CD8-positive, alpha-beta memory T cell (primary cell): ENCODE measurements at places on chromosomes 6 and 20.

DNA sequence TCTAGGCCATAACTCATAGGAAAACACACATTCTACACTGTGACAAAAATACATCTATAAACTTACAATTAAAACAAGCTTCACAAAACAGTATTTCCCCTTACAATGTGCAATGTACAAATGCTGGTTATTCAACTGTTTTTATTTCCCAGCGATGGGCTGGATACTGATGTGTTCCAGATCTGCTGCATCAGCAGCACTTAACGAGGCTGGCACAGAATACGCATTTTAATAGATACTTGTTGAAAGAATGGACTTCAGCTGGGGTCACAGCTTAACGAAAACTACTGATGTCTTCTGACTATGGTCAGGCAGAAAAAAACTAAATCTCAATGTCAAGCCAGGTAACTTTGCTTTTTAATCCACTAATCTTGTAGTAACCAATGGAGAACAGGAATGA, 70.9 kb downstream of the B4GALT5 start:
- no peak for DNase-seq

DNA sequence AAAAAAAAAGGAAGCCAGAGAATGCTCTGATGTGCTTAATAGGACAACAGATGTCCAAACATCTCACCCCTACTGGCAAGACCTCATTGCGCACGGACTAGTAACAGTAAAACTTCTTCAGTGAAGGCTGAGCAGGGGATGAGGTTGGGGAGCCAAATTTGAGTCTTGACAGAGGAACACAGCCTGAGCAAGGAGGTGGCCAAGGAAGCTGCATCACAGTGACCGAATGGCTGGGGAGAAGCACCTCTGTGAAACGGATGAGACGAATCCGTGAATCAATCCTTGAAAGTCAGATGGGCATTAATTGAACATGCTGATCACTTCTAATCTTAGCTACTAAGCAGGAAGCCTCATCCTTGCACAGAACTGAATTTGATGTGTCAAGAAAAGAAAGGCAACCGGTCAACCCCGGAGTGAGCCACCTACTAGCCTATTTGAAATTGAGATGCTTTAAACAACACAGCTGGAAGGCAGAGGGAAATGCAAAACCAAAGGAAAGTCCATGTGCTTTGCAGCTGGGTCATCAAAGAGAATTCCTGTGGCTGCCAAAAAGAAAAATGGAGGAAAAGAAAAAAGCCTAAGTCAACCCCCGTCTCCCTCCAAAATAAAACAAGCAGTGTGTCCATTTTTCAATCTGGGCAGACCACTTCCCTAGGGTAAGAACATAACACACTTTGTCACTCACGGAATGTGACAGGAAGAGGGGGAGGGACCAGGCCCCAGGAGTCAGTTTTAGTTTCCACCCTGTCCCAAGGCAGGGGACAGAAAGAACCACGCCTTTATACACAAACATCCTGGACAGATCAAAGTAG, 29.5 kb downstream of the PXDC1 start:
- DNase-seq, result no peak

DNA sequence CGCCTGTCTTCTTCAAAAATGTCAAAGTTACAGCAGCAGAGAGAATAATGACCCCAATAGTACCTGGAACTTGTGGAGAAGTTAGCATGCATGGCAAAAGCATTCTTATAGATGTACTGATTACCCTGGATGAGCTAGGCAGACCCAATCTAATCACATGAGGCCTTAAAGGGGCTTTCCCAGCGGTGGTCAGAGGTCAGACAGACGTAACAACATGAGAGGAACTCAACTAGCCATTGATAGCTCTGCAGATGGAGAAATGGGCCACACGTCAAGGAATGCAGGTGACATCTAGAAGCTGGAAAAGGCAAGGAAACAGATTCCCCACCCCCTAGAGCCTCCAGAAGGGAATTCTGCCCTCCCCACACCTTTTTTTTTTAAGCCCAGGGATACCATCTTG, 156.8 kb upstream of the ARID1B start:
- DNase-seq, result no peak

DNA sequence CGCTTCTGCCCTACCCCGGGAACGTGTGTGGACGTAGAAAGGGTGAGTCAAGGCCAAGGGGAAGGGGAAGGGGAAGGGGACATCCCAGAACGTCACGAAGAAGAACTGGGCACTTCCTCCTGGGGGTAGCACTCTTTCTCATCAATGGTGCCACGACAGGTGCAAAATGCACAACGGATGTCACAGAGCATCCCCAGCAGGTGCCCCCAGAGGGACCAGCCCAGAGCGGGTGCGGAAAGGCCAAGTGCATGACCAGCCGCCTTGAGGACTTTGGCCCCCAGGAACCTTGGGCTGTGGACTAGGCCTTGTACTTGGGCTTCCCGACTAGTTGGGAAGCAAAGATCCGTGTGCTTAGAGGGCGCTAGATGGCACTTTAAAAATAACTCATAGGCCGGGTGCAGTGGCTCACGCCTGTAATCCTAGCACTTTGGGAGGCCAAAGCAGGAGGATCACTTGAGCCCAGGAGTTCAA, 12.1 kb upstream of the SRC start:
- DNase-seq, result no peak

GRCh38 chr20:51811514-51812128, 9.3 kb upstream of the SALL4 start:
- DNase-seq, result no peak

DNA sequence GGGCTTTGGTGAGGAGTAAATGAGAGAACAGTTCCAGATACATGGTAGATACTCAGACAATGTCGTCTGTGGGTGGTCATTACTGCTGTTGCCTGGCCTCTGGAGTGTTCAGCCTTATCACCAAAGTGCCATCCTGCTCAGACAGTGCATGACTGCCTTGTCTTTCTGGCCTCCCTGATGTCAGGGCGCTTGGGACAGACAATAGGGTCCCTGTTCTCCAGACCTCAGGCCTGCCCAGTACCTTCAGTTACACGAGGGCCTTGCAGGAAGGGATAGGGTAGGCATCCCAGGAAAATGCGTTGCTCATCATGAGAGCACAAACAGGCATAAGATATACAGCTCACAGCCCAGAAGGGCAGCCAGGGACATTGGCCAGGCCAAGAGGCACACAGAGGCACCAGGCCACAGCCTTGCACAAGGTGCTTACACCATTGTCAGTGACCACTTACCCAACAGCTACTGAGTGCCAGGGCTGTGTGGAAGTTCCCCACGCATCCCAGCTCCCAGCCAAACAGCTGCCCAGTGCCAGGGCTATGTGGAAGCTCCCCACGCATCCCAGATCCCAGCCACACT, 27.4 kb downstream of the BPIFB1 start:
- DNase-seq, result no peak

- no peak for DNase-seq
Measured at GRCh38 chr6:165717732-165718465, 54.9 kb upstream of the PDE10A start.

DNA sequence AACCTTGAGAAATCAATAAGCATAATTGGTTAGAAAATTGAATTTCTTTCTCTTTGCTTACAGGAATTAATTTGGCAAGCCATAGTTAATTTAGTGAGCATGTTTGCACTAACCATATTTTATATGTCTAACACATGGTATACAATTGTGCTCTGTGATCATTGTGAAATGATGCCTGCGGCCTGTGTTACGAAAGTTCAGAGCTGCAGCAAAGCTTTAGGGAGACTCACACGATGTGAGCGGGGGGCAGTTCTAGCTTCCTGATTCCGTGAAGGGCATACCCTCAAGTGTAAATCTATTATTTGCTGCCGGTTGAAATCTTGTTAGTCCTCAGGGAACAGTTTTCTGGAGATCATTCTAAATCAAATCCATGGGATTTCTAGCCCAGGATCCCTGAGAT, 25.5 kb upstream of the ADTRP start:
- no peak for DNase-seq

DNA sequence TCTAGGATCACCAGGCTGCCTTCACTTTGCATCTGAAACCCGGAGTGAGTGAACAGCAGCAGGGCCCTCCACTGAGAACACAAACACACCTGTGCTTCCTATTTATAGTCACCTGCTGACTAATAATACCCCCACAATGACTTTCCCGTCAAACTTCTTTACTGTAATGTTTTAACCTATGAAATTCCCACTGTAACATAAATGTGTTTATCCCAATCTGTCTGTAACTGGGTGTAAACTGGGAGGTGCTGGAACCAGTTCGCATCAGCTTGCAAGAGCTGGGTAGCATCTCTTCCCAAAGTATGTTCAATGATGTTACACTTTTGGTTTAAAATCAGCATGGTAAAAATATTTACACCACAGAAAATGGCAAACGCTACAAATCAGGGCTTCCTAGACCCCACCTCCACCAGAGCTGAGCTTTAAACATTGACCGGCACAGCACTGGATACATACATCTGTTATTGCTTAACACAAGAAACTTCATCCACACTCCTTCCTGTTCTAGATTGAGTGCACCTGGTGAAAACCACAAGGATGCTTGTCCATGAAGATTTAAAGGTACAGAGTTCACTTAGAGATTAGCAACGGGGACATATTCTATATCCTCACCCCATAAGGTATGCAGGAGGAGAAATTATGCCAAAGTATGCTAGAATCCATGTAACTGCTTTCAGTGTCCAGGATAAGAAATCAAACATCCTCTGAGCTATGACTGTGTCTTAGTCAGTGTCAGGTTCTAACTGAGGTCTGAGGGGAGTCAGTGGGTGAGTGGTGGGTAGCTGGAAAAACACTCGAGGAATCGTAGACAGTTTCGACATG, 79.0 kb downstream of the ALDH8A1 start:
- DNase-seq, result no peak

DNA sequence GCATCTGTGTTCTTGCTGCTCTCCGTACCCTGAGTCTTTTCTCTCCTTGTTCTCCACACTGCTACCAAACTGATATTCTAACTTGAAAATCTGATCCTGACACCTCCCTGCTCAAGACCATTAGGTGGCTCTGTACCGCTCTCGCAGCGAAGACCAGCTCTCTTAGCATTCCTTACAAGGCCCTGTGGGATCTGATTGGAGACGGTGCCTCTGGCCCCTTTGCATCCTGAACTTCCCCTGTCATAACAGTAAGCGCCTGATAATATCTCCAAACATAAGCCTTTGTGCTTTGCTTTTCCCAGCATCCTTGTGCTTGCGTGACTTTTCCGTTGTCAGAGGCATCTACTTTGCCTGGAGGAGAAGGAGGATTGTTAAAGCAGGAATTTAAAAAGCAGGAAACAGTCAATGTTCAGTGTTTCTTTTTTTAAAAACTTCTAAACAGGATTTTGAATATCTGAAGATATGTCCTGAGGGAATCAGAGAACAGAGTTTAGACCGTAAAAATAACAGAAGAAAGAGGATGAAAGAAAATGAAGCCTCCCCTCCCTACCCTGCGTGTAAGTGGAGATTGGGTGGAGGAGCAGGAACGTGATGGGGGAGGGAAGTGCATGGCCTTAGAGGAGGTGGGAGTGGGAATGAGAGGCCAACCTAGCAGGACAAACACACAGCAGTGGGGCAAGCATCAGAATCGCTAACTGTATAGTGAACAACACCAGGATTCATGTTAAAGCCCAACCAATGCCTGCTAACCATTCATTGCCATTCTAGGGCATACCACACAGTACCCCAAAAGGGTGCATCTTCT, 89.2 kb upstream of the STMND1 start:
- no peak for DNase-seq

DNA sequence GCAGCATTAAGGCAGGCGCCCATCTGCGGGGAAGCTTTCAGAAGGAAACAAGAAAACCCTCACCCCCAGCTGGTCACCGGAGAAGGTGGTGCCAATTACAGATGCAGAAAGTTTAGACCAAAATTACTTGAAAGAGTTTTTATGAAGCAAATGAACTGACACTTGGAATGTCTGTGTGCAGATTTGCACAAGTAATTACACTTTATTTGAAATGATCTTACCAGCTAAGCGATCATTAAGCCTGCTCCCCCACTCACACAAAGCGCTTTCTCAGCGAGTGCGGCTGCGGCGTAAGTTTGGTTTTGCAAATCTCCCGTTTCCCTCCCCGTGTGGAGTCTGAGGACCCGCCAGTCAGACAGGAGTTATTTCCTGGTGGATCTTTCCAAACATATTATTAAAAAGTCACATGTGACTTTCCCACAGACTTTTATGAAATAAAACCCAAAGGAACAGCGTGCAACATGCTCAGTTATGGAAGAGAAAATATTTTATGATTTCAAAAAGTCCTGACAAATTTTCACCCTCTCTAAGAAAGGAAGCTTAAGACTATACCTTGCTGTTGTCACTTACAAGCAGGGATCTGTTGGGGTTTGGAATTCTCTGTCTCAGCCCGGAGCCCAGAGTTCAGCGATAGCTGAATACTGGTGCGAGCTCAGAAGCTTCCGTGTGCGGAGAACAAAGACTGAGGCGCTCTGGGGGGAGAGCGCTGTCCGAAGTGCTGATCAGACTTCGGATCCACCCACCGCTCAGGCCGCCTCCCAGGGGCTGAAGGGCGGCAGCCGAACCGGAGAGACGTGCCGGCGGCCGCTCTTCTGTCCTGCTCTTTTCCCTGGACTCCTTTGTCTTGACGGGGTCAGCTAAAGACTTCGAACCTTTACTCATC, 2.7 kb upstream of the MYT1 start:
- DNase-seq, result no peak

DNA sequence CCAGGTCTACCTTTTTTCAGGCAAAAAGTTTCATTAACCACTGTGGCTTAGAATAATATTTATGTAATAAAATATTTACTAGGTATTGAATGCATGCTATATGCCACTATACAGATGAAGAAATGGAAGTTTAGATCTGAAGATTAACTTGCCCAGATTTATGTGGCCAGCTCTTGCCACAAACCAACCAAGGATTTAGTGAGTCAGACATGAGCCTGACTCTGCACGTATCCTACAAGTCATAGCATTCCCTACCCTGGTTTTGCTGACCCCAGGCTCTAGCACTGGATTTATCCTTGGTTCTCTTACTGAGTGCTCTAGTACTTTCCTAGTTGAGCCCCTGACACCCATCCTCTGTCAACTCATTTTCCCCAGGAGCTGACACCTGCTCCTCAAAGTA, 75.4 kb downstream of the ANKEF1 start:
- no peak for DNase-seq

DNA sequence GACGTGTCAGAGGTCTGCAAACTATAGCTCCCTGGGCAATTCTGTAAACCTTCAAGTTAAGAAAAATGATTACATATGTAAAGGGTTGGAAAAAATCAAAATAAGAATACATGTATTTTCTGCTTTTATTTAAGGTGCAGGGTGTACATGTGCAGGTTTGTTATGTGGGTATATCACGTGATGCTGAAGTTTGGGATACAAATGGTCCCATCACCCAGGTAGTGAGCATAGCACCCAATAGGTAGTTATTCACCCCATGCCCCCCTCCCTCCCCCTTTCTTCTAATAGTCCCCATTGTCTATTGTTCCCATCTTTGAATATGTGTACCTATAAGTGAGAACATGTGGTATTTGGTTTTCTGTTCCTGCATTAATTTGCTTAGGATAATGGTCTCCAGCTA, 51.1 kb upstream of the GCM1 start:
- DNase-seq, result no peak

DNA sequence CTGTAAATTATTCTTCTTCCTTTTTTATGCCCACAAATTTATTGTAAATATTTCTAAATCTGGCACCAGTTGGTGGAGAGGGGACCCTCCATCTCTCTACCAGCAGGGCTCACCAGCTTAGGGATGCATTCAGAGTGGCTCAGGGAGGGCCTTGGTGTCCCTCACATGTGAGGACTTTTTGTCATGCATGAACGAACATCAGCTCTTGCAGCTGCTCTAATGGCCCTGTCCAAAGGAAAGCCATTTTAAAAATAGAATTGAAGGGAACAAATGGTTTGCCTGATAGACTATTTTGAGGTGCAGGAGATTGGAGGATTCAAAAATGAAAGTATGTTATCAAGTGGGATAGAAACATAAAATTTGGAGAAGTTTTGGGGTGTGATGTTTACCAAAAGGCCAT, 37.5 kb upstream of the KLHL31 start:
- no peak for DNase-seq

- DNase-seq, result no peak
Measured at GRCh38 chr20:17562804-17563305, 7.0 kb upstream of the DSTN start.
